NCI-H187 treated with DMSO at 0.1 percent for 48 hours (cell line): ENCODE measurements at places on chromosomes 5 and 9.

DNA sequence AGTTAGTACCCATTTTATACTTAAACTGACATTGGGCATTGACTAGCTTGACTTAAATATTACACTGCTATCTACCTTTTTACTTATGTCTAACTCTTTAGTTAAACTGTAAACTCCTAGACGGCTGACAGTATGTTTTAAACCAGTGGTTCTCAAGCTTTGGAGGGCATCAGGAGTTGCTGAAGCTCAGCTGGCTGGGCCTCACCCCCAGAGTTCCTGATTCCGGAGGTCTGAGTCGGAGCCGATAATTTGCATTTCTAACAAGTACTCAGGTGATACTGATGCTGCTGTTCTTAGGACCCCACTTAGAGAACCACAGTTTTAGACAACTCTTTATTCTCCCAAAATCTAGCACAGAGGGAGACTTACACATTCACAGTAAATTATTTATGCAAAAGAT is 63.3 kb upstream of the PCA3 start:
- DNase-seq: no peak

- DNase-seq: peak; percentile 32
Measured at GRCh38 chr9:136172412-136173079, 32.4 kb downstream of the LHX3 start.

- no peak for DNase-seq
Measured at GRCh38 chr9:87546704-87547103, 49.0 kb downstream of the DAPK1 start.

DNA sequence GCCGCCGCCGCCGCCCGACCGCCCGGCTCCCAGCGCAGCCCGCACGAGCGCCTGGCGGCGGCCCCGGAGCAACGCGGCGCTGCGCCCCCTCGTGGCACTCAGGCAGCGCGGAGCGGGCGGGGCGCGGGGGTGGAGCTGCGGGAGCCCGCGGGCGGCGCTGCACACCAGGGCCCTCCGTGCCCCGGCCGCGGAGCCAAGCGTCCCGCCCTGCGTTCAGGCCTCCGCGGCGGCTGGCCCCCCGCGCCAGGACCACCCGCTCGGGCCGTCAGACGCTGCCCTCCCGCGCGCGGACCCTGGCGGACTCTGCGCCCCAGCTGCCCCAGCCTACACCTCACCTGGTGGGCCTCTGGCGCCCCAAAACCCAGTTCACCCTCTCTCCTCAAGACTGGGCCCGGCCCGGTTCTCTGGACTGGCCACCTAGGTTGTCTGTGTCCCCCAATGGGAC is at the start of gene RASGEF1C:
Gene RASGEF1C (minus strand): TSS at position 75 of the 445 bp plus-strand sequence. CDS start 71,159 bp downstream, outside the sequence.
- DNase-seq: no peak

GRCh38 chr5:136374003-136374402 is 8.7 kb upstream of the TRPC7 start:
- no peak for DNase-seq

DNA sequence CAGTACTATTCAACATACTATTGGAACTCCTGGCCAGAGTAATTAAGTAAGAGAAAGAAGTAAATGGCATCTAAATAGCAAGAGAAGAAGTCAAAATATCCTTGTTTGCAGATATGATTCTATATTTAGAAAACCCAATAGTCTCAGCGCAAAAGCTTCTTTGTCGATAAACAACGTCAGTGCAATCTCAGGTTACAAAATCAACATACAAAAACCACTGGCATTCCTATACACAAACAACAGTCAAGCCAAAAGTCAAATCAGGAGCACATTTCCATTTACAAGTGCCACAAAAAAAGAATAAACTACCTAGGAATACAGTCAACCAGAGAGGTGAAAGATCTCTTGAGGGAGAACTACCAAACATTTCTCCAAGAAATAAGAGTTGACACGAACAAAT is 1901.9 kb upstream of the ACO1 start:
- DNase-seq: no peak

DNA sequence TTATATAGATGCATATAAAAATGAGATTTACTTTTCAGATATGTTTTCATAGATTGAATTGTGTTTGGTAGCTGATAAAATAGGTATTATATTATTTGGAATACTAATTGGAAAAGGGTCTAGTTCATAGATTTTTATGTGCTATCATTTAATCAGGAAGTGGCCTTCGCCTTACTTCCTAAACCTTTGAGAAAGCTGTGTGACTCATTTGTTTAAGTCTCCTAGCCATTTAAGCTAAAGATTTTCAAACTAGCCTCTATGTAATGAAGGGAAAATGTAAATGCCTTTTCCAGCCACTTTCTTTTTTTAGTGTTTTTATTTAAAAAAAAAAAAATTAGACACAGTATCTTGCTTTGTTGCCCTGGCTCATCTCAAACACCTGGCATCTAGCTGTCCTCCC is 97.5 kb downstream of the DMXL1 start:
- DNase-seq: no peak

GRCh38 chr9:3342159-3342777 is 183.5 kb downstream of the RFX3 start:
- DNase-seq: no peak

DNA sequence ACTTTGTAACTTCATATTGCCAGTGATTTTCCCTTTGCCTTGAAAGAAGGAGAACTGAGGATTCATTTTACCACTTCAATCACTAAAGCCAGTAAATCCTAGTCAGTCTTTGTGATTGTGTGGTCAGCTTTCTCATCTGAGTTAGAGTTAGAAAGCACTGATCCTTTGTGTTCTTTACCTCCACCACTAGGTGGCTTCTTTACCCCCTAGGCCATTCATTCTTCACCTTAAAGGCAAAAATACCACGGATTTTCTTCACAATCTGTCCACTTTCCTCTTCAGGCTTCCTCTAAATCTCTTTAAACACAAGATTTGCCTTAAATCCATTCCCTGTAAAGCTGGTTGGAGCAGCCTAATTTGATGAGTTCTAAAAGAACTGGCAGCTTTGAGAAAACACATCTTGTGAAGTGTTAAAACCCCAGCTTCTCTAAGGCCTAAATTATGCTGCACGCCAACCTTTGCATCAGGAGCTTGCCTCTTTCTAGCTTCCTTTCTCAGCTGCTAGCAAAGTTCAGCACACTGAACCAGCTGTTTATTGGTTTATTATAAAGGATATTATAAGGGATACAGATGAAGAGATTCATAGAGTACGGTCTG is 20.4 kb downstream of the BDP1 start:
- no peak for DNase-seq

GRCh38 chr9:37163299-37163698 is 42.9 kb downstream of the ZCCHC7 start:
- no peak for DNase-seq

DNA sequence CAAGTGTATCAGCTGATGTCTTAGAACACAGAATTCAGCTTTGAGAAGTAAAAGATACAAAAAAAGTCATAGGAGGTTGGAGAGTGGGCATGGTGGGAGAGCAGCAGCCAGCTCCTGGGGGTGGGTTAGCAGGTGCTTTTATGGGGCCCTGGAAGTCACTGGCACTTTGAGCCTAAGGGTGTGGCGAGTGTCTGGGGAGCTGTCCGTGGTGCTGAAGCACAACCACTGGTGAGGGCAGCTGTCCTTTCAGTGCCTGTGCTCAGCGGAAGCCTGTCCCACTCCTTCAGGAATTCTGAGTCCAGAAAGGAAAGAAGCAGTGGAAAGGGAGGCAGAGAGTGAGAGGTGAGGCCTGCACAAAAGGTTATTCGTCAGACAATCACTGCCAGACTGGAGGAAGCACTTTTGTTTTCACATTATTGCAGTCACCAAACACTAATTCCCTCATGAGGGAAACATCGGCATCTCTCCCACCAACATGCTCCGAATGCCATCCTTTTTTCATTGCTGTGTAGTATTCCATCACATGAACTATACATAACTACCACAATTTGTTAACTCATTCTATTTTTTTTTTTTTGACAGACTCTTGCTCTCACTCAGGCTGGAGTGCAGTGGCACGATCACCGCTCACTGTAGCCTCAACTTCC is 59.4 kb upstream of the RAPGEF1 start:
- DNase-seq: no peak
